ENCODE measurements at places on chromosomes 4 and X. TPM values are rescaled to one million over a fixed set of nuclear protein-coding genes. Genes with fewer than 3 reads are reported as not detected.
A peak's percentile ranks its signal among the peaks of the same experiment; 100 is the strongest.

PWWP3B gene
- total RNA-seq, result not detected

GRCh38 chrX:34270434-34270833 lies 138.3 kb upstream of the FAM47A start:
- DNase-seq, result no peak

GRCh38 chrX:43836435-43837184 lies 45.6 kb downstream of the MAOB start:
- peak; percentile 3 for DNase-seq

- DNase-seq, result no peak
Observed at GRCh38 chrX:77447653-77448569, 722 bp downstream of the FGF16 start.

TEC gene
- total RNA-seq, result not detected

SETD7 gene
- total RNA-seq, result 83.6 TPM

SUPT20HL1 gene
- total RNA-seq, result not detected

- peak; percentile 0 for DNase-seq
Observed at GRCh38 chrX:24561121-24561520, 86.0 kb downstream of the PCYT1B start.

- DNase-seq, result no peak
Observed at GRCh38 chrX:30573125-30573524, 4.4 kb downstream of the TASL start.

GRCh38 chr4:84146300-84146959 lies 352.7 kb downstream of the NKX6-1 start:
- DNase-seq, result no peak

UBA1 gene
- total RNA-seq, result 282 TPM

GLRA2 gene
- total RNA-seq, result not detected

- no peak for DNase-seq
Observed at GRCh38 chr4:92307181-92307580, 3.4 kb downstream of the GRID2 start.

PABPC1L2A gene
- total RNA-seq, result not detected

OTUD6A gene
- total RNA-seq, result not detected

- DNase-seq, result peak; percentile 31
Observed at GRCh38 chrX:17242470-17242869, 132.5 kb upstream of the NHS start.

SERPINA7 gene
- not detected for total RNA-seq

TRAM1L1 gene
- not detected for total RNA-seq

DNA sequence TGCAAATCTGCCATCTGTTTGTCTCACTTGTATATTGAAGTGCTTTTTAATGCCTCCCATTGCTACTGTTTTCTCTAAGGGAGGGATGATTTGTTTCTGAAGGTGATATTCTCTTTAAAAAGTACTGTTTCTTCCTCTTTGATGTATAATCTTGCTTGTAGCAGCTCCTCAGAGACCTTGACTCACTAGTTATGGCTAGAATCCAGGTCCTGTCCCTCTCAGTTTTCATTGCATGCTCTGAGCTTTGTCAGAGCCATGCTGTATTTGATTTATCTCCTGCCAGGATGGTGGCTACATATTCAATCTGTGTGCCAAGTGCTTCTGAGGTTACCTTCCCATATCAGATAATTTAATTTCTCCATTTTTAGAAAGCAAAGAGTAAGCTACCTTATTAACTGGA lies 56.0 kb downstream of the GLUD2 start:
- no peak for DNase-seq

CYLC1 gene
- total RNA-seq, result not detected

GRCh38 chrX:68121835-68122234 lies 311.5 kb downstream of the OPHN1 start:
- no peak for DNase-seq

MAGIX gene
- 1.7 TPM for total RNA-seq

NEXMIF gene
- total RNA-seq, result not detected

- no peak for DNase-seq
Observed at GRCh38 chrX:41119803-41120202, 34.6 kb downstream of the USP9X start.

CFAP47 gene
- total RNA-seq, result not detected

DNA sequence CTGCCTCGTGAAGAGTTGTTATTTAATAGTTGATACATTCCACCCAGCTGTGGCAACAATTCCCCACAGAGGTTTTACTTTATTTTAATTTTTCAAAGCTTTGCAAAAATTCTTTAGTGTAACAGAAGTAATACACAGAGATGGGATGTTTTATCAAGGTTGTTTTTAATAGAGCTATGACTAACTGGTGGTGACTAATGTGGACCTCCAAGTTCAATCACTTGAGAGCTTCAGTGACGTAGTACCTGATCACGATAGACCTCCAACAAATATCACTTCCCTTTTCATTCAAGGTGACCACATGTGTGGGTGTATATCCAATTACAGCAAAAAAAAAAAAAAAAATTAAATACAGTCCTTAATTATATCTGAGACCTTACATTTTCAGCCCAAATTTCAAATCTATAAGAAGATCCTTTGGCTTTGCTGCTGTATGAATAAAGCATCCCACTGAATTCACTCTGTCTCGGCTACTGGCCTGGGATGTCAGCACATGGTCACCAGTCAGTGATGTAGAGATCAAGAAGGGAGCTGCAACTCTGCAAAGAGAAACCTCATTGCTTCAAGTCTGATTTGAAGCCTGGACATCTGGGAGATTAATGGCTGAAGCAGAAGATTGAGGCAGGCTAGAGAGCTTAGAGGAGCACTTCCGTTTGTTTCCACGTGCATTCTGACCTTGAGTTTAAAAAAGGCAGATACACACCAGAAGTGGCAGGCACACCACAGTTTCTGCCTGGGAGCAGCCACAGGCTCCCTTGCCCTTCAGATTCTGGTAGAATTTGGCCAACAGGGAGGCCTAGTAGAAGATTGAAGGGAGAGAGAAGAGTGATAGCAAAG lies 345.9 kb upstream of the NOCT start:
- DNase-seq, result peak; percentile 17

DNA sequence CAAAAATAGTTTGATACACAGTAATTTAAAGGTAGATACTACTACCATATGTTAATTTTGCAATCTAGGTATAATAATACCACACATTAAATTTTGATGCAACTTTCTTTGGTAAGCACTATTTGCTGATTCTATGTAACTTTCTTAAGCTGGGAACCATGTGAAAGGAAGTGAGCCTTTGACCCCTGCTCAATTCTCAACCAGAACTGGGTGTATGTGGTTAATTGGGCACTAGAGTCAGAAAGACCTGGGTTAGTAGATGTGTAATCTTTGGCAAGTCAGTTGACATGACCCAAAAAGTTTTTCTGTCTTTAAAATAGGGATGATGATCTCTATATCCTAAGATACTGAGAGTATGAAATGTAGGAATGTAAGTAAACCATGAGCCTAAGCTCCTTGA lies 22.4 kb downstream of the TLR2 start:
- DNase-seq, result no peak

GRCh38 chr4:184617600-184618196 lies 31.5 kb downstream of the CASP3 start:
- DNase-seq, result no peak

C1QTNF7 gene
- not detected for total RNA-seq

GRCh38 chrX:108097380-108097779 lies 5.8 kb downstream of the ATG4A start:
- DNase-seq, result peak; percentile 2

DNA sequence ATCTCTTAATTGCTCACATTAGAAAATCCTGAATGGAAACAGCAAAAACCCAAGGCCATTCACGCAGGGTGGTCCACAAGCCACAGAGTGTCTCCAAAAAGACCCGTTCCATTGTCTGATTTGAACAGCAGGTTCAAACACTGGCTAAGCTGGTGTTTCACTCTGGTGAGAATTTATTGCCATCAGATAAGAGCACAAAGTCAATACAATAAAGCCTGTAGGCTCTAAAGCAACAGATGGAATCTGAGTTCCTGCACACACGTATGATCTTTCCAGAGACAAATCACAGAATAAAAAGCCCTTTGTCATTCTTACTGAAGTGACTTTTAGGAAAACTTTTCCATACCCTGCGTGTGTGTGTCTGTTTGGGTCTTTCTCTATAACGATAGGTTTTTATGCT lies 5.1 kb upstream of the SFRP2 start:
- no peak for DNase-seq

DNA sequence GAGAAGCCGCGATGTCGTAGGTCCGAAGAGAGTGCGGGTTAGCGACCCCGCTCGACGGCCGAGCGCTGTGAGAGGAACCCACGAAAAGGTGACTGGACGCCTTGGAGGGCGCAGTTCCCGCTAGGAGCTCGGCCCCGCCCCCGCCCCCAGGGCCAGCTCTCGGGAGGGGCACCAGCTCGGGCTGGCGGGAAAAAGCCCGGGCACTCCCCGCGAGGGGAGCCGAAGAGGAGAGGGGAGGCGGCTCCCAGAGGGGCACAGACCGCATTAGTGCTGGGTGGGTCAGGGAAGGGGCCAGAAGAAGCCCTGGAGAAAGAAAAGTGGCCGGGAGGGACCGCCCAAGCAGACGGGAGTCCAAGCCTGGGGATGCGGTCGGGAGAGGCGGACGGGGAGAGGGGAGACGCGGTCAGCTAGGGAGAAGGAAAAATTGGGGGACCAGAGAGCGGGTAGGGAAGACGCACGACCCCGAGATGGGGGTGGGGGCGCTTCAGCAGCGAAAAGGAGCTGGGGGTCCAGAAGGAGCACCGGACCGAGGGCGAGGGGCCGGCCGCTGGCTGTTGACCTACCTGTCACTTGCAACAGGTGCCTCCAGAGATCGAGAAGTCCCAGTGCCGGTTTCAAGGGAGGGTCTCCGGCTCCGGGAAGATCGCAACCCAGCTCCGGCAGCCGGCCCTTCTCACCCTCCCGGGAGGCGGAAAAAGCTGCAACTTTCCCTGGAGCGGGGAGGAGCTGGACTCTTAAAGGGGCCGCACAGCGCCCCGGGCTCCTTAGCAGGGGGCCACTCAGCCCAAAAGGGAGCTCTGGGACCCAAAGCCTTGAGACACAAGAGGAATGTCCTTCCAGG lies at the start of gene SYTL4:
SYTL4 (minus strand) TSS at position 681 of the 841 bp plus-strand sequence. CDS start 30,084 bp downstream, outside the sequence.
- no peak for DNase-seq

GRCh38 chr4:7256984-7257810 lies 64.9 kb downstream of the SORCS2 start:
- no peak for DNase-seq

DNA sequence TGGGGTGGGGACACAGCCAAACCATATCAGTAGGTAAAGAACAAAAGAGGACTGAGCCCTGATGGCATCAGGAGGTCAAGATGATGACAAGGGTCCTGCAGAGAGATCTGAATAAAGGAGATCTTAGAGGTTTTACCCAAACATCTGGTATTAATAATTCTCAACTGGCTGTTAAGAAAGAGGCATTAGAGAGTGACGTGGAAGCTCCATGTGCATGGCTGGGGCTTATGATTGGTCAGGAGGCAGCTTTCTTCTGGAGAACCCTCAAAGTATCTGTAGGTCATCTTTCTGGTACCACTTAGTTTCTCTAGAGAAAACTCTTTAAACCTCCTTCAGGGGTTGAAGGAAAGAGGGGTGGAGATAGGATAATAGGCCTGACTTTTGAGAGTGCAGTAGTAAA lies 18.7 kb downstream of the MGST2 start:
- no peak for DNase-seq

- no peak for DNase-seq
Observed at GRCh38 chr4:17112292-17112659, 213.8 kb upstream of the LDB2 start.

- peak; percentile 70 for DNase-seq
Observed at GRCh38 chr4:55358668-55359067, 12.6 kb downstream of the SRD5A3 start.

- DNase-seq, result no peak
Observed at GRCh38 chrX:152988536-152989291, 5.2 kb downstream of the PNMA5 start.

PPP4R3C gene
- total RNA-seq, result not detected

GRCh38 chr4:9894644-9895332 lies 113.4 kb downstream of the DRD5 start:
- no peak for DNase-seq

DNA sequence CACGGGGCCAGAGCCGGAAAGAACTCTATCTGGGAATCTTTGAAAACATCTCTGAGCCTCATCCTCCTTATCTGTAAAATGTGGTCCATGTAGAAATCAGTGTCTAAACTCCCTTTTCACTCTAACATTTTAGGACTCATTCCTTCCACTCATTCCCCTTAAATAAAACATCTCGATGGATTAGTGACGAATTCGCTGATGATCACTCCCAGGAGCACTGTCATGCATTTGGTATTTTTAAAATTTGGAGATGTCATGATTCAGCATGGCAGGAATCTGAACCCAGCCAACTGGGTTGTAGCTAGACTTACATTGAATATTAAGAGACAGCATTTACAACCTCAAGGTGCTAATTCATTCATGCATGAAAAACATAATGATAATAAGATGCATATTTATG lies 88.1 kb downstream of the SPANXN3 start:
- DNase-seq, result no peak

DNA sequence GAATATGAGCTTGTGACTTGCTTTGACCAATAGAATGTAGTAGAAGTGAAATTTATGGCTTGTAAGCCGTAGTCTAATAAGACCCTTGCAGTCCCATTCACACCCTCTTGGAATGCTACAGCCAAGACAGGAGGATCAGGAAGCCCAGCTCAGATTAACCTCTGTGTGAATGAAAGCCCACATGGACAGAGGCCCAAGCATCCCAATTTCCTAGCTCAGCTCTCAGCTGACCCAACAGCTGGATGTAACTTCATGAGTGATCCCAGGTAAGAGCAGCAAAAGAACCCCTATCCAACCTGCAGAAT lies 12.8 kb upstream of the PPM1K start:
- no peak for DNase-seq

- DNase-seq, result no peak
Observed at GRCh38 chrX:13759152-13759718, 24.7 kb downstream of the OFD1 start.

CCNA2 gene
- total RNA-seq, result 29.2 TPM

DNA sequence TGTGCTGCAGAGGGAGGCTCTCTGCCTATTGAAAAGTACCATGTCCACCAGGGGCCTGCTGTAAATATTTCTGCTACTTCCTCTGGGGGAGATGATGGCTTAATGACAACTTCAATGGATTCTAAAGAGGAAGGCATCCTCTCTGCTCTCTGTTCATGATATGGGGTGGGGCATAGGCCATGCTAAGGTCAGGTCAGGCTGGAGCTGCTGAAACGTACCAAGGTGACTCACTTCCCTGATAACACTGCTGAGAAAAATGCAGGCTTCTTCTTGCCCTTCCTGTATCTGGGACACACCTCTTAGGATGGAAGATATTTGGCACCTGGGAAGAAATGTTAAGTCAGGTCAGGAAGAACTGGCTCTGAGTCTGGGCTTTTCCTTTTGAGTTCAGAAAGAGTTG lies 31.5 kb downstream of the HS3ST1 start:
- DNase-seq, result no peak

DNA sequence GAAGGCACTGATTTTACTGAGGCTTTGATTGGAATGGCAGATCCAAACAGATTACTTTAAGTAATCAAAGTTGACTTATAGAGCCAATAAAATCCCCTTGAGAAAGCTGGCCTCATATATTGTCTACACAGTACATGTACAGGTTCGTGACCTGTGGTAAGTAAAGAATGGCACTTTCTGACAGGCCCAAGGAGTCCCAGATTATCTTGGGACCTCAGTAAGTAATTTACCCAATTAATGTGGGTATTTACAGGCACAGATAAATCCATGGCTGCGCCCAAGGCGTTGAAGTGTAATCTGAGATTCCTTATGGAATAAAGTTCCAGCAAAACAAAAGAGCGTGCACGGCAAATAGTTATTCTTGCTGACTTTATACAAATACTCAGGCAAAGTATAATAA lies 62.4 kb downstream of the PAGE2 start:
- no peak for DNase-seq

- no peak for DNase-seq
Observed at GRCh38 chr4:111127841-111128240, 505.0 kb upstream of the PITX2 start.
